CD8-positive, alpha-beta memory T cell (primary cell): ENCODE measurements at places on chromosomes 16 and 17. TPM values are rescaled to one million over a fixed set of nuclear protein-coding genes. Genes with fewer than 3 reads are reported as not detected.

SLC38A8 gene
- not detected for total RNA-seq

HSPB9 gene
- total RNA-seq, result 0.15 TPM

CBX2 gene
- 2.2 TPM for total RNA-seq

TP53TG3F gene
- not detected for total RNA-seq

DNA sequence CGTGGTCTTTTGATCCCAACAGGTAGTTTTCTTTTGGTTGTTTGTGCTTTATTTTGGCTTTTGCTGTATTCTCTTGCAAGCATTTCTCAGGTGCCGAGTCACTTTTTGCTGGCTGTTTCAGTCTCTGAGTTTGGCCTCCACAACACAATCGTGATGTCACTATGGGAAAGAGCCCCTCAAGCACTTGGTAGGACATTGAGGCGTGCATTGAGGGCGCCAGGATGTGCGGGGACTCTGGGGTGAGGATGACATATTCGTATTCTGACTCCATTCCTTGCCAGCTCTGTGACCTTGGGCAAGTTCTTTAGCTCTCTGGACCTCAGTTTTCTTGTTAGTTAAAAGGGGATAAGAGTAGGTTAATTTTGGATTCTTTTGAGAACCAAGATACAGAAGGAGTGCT, 13.0 kb downstream of the KSR1 start:
- no peaks in the 10 kb centered on the region for H3K36me3 ChIP-seq

GRCh38 chr16:68299571-68300453, 10.9 kb downstream of the SLC7A6OS start:
- H3K36me3 ChIP-seq, result peaks cover 68% of the 10 kb centered on the region
- no peak for DNase-seq
- no peak overlapping the region for H3K4me3 ChIP-seq
- H3K27me3 ChIP-seq, result no peaks in the 10 kb centered on the region
- no peaks in the 10 kb centered on the region for H3K4me1 ChIP-seq

DNA sequence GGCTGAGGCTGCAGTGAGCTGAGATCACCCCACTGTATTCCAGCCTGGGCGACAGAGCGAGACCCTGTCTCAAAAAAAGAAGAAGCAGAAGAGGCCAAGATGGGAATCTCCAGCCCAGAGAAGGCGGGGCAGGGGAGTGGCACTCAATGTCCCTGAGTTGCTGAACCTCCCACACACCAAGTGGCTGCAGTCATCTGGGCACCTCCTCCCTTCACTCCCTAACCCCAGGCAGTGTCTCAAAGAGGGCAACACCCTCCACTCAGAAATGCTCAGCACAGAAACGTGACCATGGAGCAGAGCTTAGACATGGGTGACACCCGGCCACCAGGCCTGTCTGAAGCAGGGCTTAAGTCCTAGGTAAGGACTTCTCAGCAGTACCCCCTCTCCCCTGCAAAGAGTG, 36.3 kb upstream of the BCAR1 start:
- H3K36me3 ChIP-seq, result no peaks in the 10 kb centered on the region
- H3K27me3 ChIP-seq, result no peaks in the 10 kb centered on the region
- H3K4me3 ChIP-seq, result no peak overlapping the region
- H3K27ac ChIP-seq, result no peak overlapping the region
- peaks cover 18% of the 10 kb centered on the region for H3K4me1 ChIP-seq
- DNase-seq, result no peak

DNA sequence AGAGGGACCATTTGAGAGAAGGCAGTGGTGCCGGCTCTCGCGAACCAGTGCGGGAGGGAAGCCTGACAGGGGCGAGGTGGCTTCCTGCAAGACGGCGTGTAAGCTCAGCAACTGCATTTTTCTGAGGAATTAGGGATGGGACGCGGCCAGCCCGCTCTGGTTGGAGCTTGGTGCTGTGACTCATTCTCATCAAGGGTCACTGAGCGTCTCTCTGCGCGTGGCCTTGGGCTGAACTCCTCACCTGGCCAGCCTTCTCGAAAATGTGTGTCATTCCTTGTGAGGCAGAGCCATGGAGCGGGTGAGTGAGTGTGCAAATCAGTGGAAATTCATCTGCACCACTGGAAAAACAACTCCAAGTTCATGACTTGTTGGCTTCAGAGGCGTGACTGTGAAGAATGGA, 52.8 kb downstream of the NTN1 start:
- no peak overlapping the region for H3K27ac ChIP-seq
- H3K4me3 ChIP-seq, result no peak overlapping the region
- no peaks in the 10 kb centered on the region for H3K36me3 ChIP-seq
- H3K27me3 ChIP-seq, result peaks cover 3% of the 10 kb centered on the region
- no peak for DNase-seq
